MG63 (cell line): ENCODE measurements at places on chromosomes 12 and 14.

DNA sequence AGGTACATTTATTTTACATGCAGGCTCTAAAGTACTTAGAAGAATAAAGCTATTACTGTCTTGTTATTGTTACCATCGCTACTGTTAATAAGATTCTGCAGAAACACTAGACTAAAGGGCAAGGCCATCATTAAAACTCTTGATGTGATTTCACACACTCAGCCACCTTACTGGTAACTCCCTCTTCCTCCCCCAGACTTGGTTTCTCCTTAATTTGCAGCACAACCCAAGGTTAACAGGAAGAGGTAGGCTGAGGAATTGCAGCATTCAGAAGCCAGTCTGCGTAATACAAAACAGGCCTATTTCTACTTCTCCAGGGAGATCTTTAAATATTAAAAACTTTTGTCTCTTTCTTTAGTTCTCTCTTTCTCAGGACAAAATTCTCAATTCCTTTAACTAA, 210.3 kb downstream of the BTG1 start:
- no peak for DNase-seq

DNA sequence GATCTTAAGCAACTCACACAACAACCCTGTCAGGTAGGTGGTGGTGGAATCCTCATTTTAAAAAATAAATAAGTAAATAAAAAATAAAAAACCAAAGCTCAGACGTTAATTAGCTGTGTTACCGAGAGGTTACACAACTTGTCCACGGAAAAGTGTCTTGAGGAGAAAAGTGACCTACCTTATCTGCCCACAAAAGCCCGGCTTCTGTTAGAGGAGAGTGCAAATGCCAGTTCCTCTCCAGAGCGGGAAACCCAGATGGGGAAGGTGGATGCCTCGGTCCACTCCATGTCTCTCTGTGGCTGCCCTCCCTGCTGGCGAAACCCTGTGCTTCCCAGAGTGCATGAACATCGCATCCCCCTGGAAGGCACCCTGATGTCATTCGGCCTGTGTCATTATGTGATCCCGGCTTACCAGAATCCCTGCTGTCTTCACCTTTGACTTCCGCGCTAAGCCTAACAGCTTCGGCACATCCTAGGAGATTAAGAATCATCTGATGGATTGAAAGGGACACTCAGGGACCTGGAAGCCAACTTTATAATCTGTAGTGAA, 6.4 kb downstream of the MLXIP start:
- DNase-seq = no peak

GRCh38 chr14:89870316-89870715, 84.2 kb downstream of the EFCAB11 start:
- no peak for DNase-seq

DNA sequence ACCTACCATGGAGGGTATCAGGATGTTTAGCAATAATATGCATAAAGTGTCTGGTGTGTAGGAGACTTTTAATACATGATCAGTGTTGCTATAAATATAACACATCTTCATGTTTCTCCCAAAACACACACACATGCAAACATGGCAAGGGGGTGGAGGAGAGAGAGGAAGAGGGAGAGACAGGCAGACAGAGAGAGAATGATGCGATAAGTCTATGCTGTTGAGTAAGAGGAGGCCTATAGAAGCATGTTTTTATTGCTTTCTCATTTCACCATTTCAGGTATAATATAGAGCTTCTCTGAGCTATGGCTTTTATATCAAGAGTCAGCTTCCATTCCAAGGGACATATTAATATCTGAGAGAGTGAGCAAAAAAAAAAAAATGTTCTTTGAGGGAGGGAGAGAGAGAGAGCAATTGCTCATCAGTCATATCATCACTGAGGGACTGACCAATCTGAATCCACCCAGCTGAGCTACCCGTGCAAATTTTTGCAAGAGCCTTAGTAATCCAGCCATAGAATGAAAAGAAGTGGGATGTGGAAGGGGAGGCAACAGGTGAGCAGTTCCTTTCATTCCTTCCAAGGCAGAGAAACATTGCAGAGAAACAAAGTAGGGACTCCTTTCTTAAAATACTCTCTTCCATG, 54.8 kb upstream of the RASSF8 start:
- DNase-seq = no peak
